ENCODE measurements at places on chromosomes 1 and 21.
A peak's percentile ranks its signal among the peaks of the same experiment; 100 is the strongest.

- DNase-seq, result no peak
These were observed 19.8 kb downstream of the IQGAP3 start for GRCh38 chr1:156552518-156552917.

DNA sequence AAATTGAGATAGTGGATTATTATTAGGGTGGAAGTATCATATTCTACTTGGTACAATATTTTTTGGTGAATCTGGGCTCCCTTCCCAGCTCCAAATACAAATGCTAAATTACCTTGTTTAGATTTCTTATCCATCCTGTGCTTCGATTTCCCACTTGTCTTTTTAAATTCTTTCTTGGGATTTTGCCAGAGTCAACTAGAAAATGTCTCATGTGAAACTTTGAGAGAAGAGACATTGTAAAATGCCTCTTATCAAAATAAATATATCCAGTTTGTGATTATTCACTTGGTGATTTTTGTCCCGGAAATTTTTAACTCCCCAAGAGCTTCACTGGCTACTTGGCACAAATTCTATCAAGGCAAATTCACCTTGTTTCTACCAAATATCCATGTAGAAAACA lies 202.0 kb downstream of the FMN2 start:
- DNase-seq, result no peak

GRCh38 chr1:194374649-194375048 lies 1188.2 kb upstream of the B3GALT2 start:
- no peak for DNase-seq

GRCh38 chr1:42723511-42723910 lies 16.5 kb downstream of the CLDN19 start:
- no peak for DNase-seq

DNA sequence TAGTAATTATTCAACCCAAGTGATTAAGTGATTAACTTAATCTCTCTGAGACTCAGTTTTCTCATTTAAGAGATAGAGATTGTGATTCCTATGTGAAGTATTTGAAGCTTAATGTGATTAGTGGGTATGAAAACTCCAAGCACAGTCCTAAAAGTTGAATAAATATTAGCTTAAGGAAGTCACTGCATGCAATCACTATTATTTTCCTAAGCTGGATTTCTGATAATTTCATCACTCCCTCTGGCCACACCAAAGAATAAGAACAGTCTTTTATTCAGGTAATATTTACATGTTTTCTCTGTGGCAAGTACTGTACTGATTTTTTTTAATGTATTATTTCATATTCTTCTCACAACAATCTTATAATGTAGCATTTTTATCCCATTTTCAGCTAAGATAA lies 31.1 kb downstream of the CD55 start:
- no peak for DNase-seq

DNA sequence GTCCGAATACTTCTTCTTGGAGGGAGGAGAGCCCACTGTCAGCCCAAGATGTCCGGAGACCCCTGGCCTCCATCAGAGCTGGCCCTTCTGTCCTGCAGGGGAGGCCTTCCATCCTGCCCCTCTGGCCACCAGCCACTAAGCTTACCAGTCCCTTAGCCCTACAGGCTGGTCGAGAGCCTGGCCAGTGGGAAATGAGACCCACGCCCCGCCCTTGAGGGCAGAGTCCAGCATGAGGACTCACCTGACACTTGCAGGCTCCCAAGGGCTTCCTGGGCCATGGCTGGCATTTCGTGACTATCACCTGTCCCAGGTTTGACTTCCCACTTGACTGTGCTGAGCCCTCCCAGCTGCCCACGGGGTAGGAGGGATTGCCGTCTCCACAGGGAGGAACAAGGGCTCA lies 361.8 kb upstream of the VAMP3 start:
- no peak for DNase-seq

DNA sequence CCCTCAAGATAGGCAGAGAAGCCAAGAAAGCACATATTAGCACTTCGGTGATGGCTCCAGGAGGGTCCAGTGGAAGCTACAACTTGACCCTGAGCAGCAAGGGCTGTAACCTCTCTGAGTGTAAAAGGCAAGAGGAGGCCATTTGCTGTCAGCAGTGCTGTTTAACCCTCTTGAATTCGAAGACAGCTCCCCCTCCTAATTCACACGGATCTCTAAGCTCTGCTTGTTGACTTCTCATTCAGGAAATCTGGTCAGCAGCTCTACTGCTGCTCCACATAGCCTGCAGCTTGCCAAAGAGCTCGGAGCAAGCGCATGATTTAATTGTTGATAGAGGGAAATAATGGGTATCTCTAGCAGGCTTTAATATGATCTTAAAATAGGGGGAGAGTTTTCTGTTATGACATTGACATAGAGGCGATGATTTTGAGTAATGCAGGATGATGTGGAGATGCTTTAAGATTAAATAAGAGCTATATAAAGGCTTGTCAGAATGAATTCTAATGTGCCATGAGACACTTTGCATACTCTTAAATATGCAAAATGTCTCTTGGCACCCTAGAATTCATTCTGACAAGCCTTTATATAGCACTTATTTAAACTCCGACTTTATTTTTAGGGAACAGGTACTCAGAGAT lies 79.4 kb upstream of the USH2A start:
- no peak for DNase-seq

- DNase-seq, result no peak
These were observed 4.1 kb upstream of the CHD5 start for GRCh38 chr1:6184083-6184783.

GRCh38 chr1:24147194-24147593 lies 4.3 kb upstream of the IL22RA1 start:
- DNase-seq, result no peak

GRCh38 chr1:201436393-201436792 lies 14.9 kb upstream of the TNNI1 start:
- DNase-seq, result no peak

- peak; percentile 87 for DNase-seq
These were observed 15.6 kb downstream of the RD3 start for GRCh38 chr1:211476200-211476849.

DNA sequence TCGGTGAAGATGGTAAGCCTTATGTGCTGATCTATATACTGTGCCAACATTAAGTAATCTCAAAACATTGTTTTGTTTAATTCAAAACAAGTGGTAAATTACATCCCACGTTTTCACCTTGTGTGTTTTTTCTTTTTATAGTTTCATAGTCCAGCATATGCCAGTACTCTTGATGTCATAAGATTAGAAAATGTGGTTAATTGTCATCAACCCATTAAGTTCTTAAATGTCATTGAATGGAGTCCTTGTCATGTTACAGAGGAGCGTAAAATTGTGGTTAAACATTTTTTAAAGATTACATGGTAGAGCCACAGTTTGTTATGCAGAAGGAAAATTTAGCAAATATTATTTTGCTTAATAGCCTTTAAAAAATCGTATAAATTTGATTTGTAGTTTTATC lies 93.1 kb downstream of the FNBP1L start:
- DNase-seq, result no peak

DNA sequence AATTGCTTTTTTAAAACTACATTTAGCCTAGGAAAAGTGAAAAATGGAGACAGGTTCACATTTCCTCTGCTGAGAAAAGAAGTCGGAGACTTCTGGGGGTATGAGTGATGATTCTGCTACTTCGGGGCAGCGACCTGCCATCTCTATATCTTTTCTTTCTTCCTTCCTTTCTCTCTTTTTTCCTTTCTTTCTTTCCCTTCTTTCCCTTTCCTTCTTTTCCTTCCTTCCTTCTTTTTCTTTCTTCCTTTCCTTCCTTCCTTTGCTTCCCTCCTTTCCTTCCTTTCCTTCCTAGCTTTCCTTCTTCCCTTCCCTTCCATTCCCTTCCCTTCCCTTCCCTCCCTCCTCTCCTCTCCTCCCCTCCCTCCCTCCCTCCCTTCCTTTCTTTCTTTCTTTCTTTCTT lies 17.8 kb downstream of the TBX19 start:
- DNase-seq, result no peak

DNA sequence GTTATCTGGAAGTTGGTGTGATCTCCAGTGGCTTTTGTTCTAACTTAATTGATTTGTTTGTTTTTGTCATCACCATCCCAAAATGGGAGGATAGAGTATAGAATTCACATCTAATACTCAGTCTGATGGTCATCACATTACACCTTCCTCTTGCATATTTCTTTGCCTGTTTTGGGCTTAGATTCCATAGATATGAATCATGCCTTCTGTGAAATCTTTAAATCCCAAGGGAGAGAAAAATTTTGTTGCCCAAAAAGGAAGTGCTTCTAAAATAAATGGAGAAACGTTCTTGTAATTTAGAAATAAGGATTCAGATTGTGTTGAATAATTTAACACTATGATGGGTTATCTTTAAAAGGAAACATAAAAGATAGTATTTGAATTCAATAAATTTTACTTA lies 446.0 kb upstream of the LRRC7 start:
- DNase-seq, result no peak

DNA sequence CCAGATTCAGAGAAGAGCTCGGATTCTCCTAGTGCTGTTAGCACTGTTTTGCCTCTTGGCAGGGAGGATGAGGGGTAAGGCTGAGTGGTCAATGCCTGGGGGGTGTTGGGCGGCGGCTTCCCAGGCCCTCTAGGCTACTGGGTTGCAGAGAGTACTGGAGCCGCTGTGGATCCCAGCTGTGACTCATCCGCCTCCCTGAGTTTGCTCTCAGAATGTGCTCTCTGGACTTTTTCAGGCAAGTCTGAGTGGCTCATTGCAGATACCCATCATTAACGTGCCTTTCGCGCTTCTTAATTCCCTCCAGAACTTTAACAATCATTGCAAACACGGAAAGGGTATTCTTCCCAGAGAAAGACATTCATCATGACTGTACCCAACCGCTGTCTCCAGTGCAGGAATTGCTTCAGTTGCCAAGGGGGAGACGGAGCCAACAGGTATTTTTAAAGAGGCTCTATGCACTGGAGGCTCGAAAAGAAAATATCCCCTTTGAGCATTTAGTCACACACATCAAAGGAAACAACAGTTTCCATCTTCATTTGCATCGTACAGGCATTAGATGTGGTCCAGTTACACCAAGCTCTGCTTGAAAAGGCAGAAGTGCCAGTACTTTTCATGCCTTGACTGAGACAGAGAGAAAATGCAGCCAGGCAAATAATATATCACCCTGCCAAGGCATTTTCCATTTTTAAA lies 14.4 kb upstream of the CAMTA1 start:
- DNase-seq, result no peak

GRCh38 chr21:40567501-40567900 lies 279.5 kb downstream of the DSCAM start:
- no peak for DNase-seq

DNA sequence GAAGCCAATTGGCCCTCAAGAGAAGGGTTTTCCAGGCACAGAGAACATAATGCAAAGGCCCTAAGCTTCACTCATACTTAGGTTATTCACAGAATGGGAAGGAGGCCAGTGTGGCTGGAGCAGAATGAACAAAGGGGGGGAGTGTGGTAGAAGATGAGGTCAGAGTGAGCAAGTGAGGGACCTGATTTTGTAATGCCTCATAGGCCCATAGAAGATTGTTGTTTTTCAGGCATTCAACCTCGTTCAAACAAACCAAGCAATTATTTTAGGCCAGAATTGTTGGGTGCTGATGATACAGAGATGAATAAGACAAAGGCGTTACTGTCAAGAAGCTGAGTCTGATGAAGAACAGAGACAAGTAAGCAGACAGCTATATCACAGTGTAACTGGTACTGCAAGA lies 54.5 kb upstream of the RAP1A start:
- no peak for DNase-seq

- DNase-seq, result peak; percentile 34
These were observed 19.5 kb upstream of the PSMB2 start for GRCh38 chr1:35660581-35661473.

DNA sequence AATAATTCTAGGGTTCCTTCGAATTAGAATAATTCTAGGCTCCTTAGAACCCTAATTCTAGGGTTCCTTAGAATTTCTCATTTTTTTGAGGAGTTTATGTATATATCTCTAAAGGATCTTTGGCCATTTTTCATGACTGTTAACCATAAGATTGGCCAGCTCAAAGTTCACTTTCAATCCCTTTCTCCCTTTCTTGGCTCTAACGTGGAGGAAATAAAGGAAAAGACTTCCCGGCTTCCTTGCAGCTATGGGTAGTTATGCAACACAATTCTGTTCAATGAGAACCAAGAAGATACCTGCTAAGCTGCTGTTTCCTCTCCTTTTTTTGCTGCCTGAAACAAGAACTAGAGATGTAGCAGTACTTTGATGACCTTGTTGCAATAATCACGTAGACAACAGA lies 27.2 kb downstream of the SLC35A3 start:
- DNase-seq, result no peak

DNA sequence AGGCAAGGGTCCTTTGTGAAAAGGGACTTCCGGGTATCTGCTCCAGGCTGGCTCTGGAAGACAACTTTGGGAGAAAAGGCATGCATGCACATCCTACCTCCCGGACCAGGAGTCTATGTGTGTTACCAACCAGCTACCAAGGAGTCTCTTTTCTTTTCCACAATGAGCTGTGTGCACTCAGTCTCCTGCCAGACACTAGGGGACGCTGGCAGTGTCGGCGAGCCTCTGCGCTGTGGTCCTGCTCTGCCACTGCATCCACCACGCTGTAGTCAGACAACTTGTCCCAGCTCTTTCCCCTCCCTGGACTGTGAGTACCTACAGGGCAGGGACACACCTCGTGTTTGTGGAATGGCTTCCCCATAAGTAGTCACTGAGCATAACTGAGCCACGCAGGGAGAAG lies 5.1 kb upstream of the SSR2 start:
- DNase-seq, result peak; percentile 57

DNA sequence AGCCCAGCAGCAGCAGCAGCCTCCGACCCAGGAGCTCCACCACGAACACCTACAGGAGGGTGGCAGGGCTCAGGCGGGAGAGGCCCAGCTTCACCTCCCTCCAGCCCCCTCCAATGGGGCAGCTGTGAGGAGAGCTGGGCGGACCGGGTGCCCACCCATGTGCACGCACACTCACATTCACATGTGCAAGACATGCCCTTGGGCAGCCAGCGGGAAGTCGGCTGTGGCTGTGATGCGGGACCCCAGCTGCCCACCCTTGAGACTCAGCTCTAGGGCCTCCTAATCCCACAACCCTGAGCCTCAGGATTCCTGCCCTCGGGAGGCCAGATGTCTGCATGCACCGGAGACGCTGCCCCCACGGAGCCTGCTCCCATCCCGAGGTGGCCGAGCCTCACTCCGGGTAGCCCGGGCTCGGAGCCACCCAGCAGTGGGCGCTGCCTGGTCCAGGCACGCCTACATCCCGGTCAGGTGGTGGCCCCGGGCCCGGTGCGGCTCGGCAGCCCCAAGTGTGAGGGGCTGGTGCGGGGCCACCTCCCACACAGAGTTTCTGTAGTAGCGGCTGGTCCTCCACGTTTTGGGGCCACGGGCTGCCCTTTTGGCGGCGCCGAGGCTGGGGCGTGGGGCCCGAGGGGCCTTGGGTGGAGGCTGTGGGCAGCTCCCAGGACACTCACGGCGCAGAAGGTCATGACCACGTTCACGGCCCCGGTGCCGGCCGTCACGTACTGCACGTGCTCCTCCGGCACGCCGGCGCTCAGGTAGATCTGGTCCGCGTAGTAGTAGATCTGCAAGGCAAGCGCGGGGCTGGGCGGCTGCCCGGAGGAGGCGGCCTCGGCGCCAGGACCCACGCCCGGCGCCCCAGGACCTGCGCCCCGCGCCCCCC lies 12.9 kb upstream of the SLC2A7 start:
- no peak for DNase-seq
